ENCODE measurements at places on chromosomes 7 and 10.

DNA sequence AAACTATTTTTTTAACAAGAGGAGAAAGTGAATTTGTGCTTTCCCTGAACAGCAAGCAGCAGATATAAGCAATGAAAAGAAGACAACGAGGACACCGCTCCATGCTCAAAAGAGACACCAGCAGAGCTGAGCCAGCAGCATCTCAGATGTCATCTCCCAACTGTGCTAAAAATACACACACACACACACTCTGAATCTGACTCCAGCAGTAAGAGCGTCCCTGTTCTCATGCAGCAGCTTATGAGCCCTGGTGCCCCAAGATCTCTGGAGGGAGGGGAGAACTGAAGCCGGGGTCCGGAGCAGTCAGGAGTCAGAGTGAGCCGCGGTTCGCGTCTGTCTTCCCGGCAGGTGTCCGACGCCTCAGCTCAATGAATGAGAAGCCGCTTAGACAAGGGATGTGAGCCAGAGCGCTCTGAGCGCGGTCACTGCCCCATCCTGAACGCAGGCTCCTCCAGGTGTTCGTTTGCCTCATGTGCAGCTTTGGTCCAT is 49.2 kb downstream of the SVIL start:
- peak; percentile 33 for DNase-seq

DNA sequence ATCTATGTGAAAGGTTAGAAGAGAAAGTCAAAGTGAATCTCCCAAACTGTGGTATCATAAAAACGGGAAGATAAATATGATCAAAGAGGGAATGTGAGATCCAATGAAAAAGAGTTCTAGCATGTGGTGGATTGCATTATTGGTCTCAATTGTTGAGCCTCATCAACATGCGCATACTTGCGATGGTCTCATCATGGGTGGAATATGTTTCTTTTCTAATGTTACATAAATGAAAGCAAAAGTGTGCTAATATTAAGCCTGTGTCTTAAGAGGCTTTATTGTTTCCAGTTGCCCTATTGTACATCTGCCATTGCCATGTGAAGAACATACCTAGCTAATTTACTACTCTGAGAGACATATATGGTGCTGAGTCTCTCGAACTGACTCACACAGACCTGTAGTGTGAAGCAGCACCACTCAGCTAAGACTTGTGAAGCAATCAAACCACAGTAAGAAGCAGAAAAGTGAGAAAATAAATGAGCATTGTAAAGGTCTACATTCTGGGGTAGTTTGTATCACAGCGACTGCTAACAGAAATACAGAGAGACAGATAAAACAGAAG is 645.5 kb upstream of the PCDH15 start:
- DNase-seq, result no peak

DNA sequence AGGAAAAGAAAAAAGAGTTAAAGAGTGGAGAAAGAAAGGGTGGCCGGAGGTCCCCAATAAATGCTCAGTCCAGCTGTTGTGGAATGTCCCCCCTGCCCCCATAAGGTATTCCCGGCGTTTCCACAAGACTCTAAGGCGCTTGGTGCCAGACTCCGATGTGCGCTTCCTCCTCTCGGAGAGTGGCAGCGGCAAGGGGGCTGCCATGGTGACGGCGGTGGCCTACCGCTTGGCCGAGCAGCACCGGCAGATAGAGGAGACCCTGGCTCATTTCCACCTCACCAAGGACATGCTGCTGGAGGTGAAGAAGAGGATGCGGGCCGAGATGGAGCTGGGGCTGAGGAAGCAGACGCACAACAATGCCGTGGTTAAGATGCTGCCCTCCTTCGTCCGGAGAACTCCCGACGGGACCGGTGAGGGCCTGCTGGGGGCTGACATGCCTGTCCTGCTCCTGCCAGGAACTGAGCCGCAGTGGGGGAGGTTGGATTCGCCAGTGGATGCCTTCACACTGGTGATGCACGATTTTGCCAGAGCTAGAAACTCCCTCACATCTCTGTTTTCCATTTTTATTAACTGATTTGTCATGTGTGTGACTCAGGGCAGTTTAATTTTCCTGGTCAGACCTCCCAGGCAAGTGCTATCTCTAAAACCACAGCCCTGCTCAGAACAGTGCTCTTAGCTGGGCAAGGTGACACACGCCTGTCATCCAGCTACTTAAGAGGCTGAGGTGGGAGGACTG is 34.2 kb downstream of the TACR2 start:
- DNase-seq, result peak; percentile 85

- DNase-seq, result no peak
Observed at GRCh38 chr10:73552819-73553715, 38.1 kb downstream of the USP54 start.

All from AG10803 (cell line).